ENCODE measurements at places on chromosomes 2 and 18. TPM values are rescaled to one million over a fixed set of nuclear protein-coding genes. Genes with fewer than 3 reads are reported as not detected.

Gene ITPRIPL1
- 28.0 TPM for total RNA-seq

DNA sequence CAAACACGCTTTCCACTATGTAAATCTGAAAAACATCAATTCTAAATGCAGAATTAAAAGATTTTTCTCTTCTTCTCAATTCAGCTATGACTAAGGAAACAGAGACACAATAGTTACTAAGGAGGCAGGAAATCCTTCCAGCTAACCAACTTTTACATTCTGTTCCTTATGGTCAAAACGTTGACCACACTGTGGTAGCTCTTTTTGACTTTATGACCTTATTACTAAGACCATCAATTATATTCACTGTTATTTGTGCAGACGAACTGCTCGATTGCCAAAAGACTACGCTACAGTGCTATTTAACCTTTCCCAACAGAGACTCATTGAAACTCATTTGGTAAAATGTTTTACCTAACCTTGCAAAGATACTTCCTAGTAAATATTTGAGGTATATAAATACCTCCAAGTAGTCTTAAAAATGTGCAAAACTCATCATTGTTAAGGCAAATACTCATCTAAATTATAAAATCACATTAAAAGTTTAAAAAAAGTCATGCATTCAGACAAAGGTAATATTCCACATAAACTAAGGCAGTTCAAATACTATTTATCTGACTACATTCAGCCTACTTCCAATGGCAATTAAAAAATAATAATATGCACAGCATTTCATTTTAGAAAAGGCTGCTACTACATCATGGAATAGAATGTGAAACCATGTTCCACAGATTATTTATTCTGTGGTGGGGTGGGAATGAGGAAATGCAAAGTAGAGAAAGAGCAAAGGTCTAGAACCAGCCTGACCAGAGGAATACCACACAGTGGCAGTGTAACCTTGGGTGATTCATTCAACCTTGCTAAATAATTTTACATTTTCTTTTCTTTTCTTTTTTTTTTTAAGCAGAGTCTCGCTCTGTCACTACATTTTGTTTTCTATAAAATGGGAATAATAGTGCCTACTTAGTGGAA lies 139.9 kb downstream of the THADA start:
- H3K27ac ChIP-seq, result no peak overlapping the region
- peaks cover 16% of the 10 kb centered on the region for H3K4me1 ChIP-seq
- H3K27me3 ChIP-seq, result no peaks in the 10 kb centered on the region
- no peak for DNase-seq
- no peak overlapping the region for H3K4me3 ChIP-seq
- peaks cover 9% of the 10 kb centered on the region for H3K36me3 ChIP-seq

GRCh38 chr2:241618296-241618805 lies 18.6 kb downstream of the THAP4 start:
- peaks cover 15% of the 10 kb centered on the region for H3K36me3 ChIP-seq
- peak overlapping the region; percentile 83 for H3K27ac ChIP-seq
- peaks cover 55% of the 10 kb centered on the region for H3K4me1 ChIP-seq
- H3K27me3 ChIP-seq, result no peaks in the 10 kb centered on the region
- peak overlapping the region; percentile 81 for H3K4me3 ChIP-seq

- no peak overlapping the region for H3K27ac ChIP-seq
- no peaks in the 10 kb centered on the region for H3K27me3 ChIP-seq
- DNase-seq, result no peak
- H3K36me3 ChIP-seq, result no peaks in the 10 kb centered on the region
- no peak overlapping the region for H3K4me3 ChIP-seq
Observed at GRCh38 chr2:196112418-196113034, 43.9 kb upstream of the DNAH7 start.

DNA sequence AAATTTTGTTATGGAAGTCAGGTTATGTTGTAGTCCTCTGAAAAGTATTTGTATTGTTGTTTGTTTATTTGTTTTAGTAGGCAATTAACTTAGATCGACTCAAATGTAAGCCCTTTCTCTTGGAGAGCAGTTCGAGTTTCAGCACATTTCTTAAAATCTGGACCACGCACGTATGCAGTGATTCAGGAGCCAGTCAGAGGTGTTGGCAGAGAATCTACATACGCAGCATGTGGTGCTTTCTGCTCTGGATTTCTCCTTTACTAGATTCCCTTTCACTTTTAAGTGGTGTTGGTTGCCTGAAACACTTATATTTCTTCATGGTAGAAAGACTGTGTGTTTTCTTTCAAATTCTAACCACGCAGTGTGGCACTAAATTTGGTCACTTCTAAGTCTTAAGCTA lies 773.9 kb upstream of the LRATD1 start:
- no peaks in the 10 kb centered on the region for H3K36me3 ChIP-seq
- DNase-seq, result no peak
- no peaks in the 10 kb centered on the region for H3K27me3 ChIP-seq
- no peak overlapping the region for H3K27ac ChIP-seq

All from activated T-cell treated with anti-CD3 and anti-CD28 coated beads, Interleukin-2, amount 50 U/mL, for 72 hours (primary cell).